Cardiac fibroblast (primary cell): ENCODE measurements at places on chromosomes 13 and 19.

DNA sequence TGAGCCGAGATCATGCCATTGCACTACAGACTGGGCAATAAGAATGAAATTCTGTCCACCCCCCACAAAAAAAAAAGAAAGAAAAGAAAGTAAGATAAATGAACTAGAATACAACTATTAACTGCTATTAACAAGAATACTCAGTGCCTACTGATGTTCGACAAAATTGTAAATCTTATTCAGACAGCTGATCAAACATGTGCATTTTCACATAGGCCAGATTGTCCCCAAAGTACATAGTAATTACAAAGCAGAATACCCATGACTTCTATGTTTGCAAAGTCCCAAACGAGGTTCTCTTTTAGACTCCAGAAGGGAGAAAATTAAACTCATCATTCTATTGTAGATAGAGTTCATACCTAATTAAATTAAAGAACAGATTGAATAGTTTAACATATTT is 113.4 kb downstream of the UFM1 start:
- DNase-seq, result no peak

- no peak for DNase-seq
These were observed 6.2 kb upstream of the ZNF554 start for GRCh38 chr19:2813235-2814160.

- DNase-seq, result no peak
These were observed 48.1 kb downstream of the PSG1 start for GRCh38 chr19:42831221-42832019.

DNA sequence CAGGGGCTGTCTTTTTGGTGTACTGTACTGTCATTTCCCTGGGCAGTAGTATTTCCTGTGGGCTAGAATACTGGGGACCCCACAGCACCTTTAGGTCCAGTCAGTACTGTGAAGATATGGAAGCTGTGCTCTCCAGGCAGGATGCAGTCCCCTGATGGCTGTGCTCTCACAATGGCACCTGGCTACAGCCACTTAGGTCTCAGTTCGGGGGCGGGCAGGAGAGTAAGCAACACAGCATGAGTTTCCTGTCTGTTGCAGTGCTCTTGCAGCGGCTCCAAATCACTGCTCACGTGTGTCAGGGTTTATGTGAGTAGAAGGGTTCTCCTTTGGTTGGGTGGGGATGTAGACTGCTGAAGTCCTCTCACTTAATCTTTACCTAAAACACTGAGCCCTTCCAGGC is 810.4 kb downstream of the DACH1 start:
- no peak for DNase-seq

DNA sequence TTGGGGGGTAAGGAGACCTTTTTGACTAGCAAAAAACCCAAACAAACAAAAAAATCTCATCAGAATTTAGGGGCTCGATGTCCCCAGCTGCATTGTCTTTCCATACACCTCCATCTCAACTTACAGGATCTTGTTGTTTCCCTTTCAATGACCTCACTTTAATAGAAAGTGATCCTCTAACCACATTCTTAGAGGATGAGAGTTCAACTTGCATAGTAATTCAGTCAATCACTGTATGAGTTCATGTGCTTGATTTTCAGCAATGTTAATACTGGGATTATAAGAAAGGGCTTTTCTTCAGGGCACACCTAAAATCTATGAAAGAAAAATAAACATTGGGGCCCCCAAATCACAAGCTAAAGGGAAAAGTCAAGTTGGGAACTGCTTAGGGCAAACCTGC is 1512.0 kb downstream of the SLITRK1 start:
- DNase-seq, result no peak

DNA sequence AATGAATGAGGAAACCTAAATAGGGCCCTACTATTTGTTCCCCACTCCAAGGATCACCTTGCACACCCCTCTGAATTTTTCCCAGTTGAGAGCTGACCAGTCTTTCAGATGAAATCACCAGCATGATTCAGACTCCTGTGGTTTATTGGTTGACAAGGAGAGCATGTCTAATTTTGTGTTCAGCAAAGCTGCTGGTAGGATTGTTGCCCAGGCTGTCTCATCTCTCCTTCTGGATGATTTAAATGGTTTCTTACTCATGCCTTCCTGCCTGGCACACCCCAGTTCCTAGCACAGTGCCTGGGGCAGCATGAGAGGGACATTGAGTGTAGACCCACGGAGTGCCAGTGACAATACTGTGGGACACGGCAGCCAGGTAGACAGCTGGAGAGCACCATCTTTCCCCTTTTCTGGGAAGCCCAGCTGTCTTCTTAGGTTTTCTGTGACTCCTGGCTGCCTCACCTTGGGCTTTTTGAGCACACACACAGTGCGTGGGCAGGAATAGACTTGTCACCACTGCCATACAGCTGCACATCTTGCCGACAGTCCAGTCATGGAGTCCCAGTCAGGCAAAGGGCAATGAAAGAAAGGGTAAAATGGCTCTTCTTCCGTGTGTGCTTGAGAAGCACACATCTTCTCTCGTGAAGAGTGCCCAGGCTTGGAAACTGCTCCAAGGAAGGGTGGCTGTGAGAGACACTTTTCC is 12.3 kb downstream of the FGF9 start:
- no peak for DNase-seq

- DNase-seq, result peak; percentile 84
These were observed 23.8 kb downstream of the DEDD2 start for GRCh38 chr19:42193706-42194105.

- DNase-seq, result peak; percentile 95
These were observed at the start of gene ZNF426 for GRCh38 chr19:9538183-9539058. Gene ZNF426, minus strand, starts transcription at chr19:9538645. Its CDS starts 2,413 bp downstream, at chr19:9536232.

DNA sequence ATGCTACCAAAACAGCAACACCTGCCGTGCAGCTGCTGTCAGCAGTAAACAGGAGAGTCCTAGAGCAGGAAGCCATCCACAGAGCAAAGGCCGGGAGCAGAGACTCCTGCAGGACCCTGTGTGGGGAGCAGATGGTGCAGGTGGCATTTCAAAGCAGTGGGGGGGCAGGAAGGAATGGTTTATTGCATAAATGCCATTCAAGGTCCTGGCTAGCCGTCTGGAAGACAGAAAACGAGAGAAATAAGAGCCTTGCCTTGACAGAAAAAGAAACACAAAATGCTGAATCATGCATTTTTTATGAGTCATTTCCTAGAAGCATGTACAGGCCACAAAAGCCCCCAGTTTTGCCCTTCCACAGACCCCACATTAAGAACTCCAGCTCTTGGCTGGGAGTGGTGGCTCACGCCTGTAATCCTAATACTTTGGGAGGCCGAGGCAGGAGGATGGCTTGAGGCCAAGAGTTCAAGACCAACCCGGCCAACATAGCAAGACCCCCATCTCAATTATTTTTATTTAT is 5.4 kb downstream of the RSPH6A start:
- DNase-seq, result peak; percentile 74

- DNase-seq, result no peak
These were observed 6.3 kb downstream of the REX1BD start for GRCh38 chr19:18594824-18595373.

DNA sequence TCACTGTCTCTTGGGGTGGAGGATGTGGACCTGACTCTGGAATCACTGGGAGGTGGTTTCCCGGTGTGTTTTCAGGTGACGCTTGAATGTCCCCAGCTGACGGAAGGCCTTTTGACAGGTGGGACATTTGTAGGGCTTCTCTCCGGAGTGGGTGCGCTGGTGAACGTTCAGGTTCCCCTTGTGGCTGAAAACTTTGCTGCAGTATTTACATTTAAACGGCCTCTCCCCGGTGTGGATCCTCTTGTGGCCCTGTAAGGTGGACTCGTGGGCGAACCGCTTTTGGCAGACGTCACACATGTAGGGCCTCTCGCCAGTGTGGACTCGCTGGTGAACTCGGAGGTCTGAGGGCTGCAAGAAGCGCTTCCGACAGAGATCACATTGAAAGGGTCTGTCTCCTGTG is 7.8 kb downstream of the ZSCAN5B start:
- DNase-seq, result no peak

GRCh38 chr13:21077788-21078353 is 16.5 kb upstream of the LATS2 start:
- no peak for DNase-seq

GRCh38 chr13:80533175-80533574 is 192.2 kb upstream of the SPRY2 start:
- no peak for DNase-seq

GRCh38 chr19:18940769-18941627 is at the start of gene HOMER3:
Gene HOMER3, minus strand, starts transcription at chr19:18941217. Its CDS starts 2,235 bp downstream, at chr19:18938982.
- peak; percentile 50 for DNase-seq

- no peak for DNase-seq
These were observed 2.0 kb downstream of the FGF22 start for GRCh38 chr19:641702-642101.

DNA sequence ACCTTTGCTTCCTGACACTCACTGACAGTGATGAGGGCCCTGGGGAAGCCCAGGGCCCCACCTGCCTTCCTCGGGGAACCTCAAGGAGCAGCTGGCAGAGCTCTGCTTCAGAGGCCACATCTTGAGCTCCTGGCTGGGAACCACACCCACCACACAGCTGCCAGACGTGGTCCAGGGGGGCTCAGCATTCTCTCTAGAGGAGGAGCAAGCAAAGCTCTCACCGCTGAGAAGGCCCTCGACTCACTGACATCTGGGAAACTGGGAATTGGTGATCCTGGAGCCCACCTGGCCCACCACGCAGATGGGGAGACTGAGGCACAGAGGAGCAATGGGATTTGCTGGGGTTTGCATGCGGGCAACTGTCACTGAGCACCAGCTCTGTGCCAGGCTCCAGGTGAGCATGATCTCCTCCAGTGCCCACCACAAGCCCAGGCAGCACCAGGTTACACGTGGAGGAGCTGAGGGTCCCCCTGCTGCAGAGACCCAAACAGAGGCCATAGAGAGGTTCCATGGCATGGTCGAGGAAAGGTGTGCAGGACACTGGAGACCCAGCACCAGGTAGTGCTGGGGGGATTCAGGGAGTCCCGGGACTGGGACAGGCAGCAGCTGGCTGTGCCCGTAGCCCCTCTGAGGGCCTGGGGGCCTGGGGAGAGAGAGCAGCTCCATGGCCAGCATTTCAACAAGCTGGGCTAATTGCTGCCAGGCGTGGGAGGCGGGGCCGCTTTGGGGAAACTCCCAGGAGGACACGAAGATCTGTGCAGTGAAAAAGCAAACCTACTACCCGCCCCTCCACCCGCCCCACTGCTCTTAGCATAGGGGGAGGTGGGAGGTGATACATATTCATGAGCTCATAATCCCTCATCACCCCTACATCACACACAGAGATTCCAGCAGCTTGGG is 33.4 kb downstream of the PEPD start:
- no peak for DNase-seq

- DNase-seq, result peak; percentile 69
These were observed 1436.9 kb downstream of the UQCRFS1 start for GRCh38 chr19:27776020-27776419.

DNA sequence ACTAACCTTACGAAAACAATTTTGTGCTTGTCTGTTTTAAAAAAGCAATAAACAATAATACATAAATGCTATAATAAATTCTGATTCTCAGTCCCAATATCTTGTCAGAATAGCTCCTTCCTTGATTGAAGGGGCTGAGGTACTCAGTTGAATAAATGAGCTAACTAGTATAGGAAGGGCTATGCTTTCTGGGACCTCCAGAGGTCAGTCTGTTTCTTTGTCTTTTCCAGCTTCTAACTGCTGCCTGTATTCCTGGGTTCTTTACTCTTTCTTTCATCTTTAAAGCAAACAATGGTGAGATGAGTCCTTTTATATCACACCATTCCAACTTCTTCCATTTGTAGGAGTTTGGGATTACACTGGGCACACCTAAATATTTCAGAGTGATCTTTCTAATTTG is 1297.0 kb upstream of the ATXN8OS start:
- no peak for DNase-seq

DNA sequence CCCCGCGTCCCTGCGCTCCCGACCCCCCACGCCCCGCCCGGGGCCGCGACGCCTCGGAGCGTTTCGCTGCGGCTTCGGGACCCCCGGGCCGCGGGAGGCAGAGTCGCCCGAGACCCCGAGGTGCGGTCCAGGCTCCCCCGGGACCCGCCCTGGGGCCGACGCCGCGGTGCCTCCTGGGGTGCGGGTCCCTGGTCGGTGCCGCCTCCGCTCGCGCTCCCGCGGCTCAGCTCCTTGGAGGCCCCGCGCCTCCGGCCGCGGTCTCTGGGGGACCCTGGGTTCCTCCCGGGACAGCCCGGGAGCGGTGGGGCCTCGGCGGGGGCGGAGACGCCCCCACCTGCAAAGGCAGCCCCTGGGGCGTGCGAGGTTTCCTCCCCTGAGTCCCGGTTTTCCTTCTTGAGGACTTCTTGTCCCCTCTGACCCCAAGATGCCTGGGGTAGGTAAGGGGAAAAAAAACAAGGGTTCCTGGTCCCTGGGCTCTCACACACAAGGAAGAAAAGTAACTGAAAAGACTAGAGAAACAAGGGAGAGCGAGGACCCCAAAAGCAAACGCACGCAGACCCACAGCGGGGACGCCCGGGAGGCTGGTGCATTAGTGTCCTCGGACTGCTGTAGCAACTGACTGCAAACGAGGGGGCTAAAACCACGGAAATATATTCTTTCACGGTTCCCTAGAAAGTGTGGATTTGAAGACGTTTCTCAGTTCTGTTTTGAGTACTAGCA is 740 bp downstream of the ZNF555 start:
- no peak for DNase-seq

DNA sequence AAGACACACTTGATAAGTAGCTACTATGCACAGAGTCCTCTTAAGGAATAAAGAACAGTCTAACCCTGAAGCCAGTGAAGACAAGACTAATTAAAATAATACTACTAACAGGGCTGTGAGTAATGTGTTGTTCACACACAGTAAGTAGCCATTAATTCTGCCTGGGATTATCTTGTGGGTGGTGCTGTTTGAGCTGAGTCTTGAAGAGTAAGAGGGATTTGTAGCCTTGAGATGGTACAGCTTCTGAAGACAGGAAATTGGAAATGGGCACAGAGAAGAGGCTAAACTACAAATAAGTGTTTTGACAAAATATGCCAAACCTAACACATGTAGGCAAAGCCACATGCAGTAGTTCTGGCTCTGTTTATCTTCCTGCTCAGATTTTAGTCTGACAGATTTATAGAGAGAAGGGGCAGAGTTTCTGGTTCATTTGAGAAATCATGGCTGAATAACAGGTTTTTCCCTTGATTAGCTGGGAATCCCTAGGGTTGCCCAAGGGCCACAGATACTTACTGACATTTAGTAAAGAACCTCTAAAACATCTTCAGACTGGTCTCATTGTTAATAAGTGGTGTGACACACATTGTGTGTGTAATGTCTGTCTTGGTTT is 38.0 kb downstream of the ITGBL1 start:
- peak; percentile 16 for DNase-seq

GRCh38 chr19:6516659-6517291 is 14.1 kb upstream of the TNFSF9 start:
- peak; percentile 84 for DNase-seq

DNA sequence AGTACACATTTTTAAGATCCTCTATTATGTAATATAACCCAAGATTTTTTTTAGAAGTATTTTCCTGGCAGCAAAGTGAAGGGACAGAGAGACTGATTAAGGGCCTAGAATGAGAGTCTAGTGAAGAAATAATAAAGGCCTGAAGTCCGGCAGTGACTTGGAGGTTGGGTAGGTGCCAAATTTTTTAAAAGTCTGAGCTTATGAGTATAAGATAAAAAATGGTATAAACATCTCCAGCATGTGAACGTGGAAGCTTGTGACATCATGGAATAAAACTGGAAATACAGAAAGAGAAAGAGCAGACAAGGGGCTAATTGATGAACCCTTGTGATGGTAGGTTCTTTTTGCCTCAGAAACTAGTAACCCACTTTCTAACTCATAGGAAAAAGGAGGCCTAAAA is 174.6 kb downstream of the SUCLA2 start:
- peak; percentile 81 for DNase-seq

GRCh38 chr19:49950590-49950948 is 10.4 kb downstream of the SIGLEC11 start:
- no peak for DNase-seq
